ENCODE measurements at places on chromosomes 7 and 10. TPM values are rescaled to one million over a fixed set of nuclear protein-coding genes. Genes with fewer than 3 reads are reported as not detected.

DNA sequence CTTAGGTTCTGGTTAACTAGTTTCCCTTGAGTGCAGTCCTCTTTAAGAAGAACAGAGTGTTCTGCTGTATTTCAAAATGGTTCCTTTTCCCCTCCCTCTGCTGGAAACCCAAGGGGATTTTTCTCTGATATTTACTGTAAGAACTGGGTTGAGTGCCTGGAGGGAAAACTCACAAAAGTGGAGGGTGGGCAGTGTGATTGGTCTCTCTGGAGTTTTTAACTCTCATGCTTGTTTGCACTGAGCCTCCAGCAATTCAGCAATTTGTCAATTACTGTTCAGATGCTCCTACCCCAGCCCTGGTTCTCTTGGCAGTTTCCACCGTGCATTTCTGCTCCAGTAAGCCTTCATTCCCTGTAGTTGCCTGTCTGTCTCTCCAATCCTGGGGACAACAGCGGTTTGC lies 273.4 kb upstream of the SORCS1 start:
- no peaks in the 10 kb centered on the region for H3K27me3 ChIP-seq
- DNase-seq: no peak
- no peak overlapping the region for H3K27ac ChIP-seq
- no peaks in the 10 kb centered on the region for H3K4me1 ChIP-seq

GRCh38 chr10:122078326-122078725 lies 89.4 kb downstream of the TACC2 start:
- DNase-seq: no peak
- H3K4me1 ChIP-seq: no peaks in the 10 kb centered on the region
- no peak overlapping the region for H3K4me3 ChIP-seq
- no peaks in the 10 kb centered on the region for H3K36me3 ChIP-seq
- peaks cover 11% of the 10 kb centered on the region for H3K27me3 ChIP-seq

DNA sequence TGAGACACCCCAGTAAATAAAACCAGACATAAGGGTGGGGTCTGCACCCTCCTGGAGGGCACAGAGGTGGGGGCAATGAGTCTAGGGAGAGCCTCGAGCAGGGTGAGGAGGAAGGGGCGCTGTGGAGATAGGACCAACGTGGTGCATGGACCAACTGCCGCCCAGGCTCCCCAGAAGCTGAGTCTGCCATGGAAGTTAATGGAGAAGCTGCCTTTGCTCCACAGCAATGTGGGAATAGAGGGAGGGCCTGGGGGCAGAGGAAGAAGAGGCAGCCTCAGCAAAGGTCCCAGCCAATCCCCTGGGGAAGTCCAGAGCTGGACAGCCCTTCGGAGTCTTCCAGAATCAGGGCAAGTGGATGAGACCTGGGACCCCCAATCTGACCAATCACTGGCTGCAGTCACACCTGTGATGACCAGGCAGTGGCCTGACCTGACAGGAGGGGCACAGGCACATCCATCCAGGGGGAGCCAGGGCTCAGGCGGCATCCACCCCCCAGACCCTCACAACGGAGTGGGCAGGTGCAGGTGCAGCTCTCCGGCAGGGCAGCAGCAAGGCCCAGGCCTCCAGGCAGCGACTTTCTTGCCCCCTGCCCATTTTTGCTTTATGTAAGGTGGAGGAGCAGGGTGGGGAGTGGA lies 242.2 kb upstream of the PPP2R2D start:
- H3K4me1 ChIP-seq: no peaks in the 10 kb centered on the region
- H3K27ac ChIP-seq: no peak overlapping the region
- H3K27me3 ChIP-seq: no peaks in the 10 kb centered on the region
- H3K4me3 ChIP-seq: no peak overlapping the region
- H3K36me3 ChIP-seq: no peaks in the 10 kb centered on the region

DNA sequence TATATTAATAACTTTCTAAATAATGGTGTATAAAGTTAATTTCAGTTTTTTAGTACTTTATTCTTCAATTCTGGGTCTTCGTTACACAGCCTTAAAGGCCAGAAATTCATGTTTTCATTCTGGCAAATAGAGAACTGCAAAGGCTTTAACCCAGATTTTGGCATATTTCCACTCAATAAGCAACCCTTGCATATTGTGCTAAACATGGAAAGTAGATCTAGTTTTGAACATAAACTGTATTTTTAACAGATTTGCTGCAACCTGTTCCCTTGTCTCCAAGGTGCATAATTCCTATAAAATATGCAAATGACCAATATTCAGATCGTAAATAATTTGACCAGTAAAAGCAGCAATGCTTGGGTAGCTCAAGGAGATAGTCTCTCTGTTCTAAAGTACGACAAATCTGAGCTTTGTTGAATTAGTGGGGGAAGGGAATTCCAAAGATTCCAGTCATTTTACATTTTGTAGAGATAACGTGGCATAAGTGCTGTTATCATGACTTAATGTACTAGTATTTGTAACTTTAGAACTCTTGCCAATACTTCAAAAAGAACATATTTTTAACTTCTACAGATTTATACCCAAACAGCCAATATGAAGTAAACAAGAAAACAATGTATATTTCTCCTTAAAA lies 46.4 kb upstream of the RSBN1L start:
- H3K27me3 ChIP-seq: no peaks in the 10 kb centered on the region
- DNase-seq: peak; percentile 81
- no peak overlapping the region for H3K27ac ChIP-seq
- H3K36me3 ChIP-seq: peaks cover 18% of the 10 kb centered on the region
- no peak overlapping the region for H3K4me3 ChIP-seq

Gene TET1
- 4.3 TPM for total RNA-seq

Gene CPED1
- 96.8 TPM for total RNA-seq

Data from IMR-90 (cell line).